ENCODE measurements at places on chromosomes 7 and 10.

DNA sequence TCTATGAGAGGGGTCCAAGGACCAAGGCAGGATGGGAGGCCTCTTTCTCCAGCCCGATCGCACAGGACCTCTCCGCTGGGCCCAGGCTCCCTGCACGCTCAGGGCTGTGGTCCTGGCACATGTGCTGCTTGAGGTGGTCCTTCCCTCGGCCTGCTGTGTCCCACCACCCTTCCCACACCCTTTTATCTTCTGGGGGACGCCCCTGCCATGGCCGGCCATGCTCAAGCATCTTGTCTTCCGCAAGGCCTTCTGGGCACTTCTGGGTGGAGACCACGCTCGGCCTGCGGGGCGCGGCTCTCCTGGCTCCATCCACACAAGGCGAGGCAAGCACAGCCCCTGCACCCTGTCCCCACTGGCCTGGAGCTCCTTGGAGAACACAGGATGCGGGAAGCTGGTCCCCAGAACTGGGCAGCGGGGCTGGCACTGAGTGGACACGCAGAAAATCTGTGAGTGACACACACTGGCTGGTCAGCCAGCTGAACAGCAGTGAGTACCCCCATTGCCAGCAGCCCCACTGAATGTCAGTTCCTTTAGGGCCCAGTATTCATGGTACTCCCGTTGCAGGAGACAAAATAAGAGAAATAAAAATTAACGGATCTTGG is 115.9 kb downstream of the TCERG1L start:
- DNase-seq, result no peak

DNA sequence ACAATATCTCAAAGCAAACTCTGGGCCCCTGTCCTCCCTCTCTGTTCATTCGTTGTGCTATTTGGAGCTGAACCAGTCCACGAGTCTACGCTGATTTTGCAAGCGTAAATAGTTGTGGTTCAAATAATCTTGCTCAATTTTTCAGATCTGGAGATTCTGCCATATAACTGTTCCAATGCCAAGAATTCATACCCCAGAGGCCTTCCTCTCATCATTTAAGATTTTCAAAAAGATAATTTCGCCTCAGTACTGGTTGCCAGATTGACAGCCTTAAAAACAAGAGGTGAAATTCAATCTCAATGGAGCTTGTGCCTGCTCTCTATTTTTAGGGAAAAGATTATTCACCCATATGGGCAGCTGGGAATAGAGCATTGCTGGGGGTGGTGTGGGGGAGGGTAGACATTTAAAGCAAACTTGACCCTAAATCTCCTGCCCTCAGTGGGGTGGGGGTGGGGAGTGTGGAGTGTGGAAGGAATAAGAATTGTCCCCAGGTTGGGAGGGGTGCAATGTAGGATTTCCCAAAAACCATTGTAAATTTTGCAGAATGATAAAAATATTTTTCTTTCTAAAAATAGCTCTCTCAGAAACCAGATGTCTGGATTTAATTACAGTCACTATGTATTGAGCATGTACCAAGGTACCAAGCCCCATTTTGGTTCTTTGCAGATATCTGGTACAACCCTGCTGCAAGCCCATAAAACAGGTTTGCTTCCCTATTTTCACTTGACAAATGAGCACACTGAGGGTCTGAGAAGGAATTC is 104.7 kb upstream of the EEPD1 start:
- DNase-seq, result no peak

DNA sequence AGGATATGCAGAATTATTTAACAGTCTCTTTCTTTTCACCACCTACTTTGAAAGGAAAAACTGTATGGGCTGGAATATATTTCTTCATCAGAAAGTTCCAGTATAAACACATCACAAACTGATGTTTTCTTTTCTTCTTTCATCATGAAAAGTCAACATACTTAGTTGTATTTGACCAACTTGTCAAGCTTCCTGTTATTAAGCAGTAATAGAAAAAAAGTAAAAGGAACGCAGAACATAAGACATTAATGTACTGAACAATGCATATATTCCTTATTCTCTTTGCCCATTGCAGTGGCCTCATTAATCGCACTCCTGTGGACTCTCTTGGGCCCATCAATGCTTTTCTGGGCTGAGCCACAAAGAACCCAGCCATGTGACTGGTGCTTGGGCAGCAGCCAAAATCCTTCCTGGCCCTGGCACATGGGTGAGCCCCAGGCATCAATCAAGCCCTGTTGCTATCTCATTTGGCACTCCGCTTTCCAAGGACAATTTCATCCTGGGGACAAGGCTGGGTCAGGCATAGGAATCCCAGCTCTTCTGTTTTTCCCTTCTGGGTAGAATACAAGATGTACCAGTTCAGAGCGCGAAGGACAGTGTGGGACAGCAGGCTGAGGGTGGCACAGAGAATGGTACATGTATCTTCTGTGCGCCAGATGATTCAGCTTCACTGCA is 42.3 kb downstream of the RHOBTB1 start:
- DNase-seq, result no peak

- no peak for DNase-seq
Observed at GRCh38 chr7:44324481-44325200, 753 bp downstream of the CAMK2B start.

- no peak for DNase-seq
Observed at GRCh38 chr7:14197280-14197679, 207.8 kb upstream of the ETV1 start.

- DNase-seq, result no peak
Observed at GRCh38 chr7:115127399-115128021, 205.6 kb downstream of the MDFIC start.

GRCh38 chr10:14304046-14304445 is 26.7 kb downstream of the FRMD4A start:
- no peak for DNase-seq

- no peak for DNase-seq
Observed at GRCh38 chr7:79598351-79598750, 144.9 kb upstream of the MAGI2 start.

GRCh38 chr7:129298268-129298893 is 73.6 kb downstream of the AHCYL2 start:
- DNase-seq, result no peak

- no peak for DNase-seq
Observed at GRCh38 chr10:2119316-2119715, 382.0 kb upstream of the ADARB2 start.

GRCh38 chr7:66575398-66575797 is 53.3 kb upstream of the KCTD7 start:
- no peak for DNase-seq

DNA sequence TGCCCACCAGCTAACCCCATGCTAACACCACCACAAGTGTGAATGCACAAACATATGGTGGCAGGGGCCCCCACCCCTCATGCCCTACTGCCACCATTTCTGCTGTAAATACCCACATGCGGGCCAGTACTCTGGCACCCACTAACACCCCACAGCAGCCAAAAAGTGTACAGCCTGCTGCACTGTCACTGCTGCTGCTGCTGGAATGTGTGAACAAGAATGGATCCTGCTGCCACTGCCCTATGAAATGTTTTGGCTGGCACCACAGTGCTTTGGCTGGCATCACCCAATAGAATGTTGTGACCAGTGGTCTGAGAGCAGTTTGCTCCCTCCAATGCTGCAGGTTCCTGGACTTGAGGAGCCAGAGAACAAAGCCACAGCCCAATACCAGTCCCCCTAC is 606.6 kb upstream of the SORCS1 start:
- no peak for DNase-seq

GRCh38 chr7:1952169-1952760 is 280.5 kb downstream of the MAD1L1 start:
- no peak for DNase-seq

DNA sequence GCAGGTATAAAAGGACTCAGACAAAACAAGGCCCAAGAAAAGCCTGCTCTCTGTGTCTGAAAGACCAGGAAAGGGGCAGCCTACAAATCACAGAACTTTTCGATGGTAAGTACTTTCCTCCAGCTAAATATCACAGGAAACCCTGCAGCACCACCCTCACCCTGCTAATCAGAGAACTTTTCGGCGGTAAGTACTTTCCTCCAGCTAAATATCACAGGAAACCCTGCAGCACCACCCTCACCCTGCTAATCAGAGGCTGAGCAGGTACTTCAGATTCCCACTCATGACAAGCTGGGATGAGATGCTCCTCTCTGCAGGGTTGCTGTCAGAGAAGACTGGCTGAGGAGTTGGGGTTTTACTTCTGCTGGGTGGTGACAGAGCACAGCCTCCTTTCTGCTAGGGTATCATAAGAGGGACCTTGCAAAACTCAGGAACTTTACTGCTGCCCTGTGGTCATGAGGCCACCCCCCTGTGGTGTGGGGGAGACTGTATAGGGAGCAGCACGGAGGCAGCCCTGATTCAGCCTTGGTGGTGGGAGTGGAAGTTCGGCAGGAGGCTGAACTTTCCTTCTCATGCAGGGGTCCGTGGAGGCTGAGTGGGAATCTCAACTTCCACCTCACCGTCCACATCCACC is 7.2 kb downstream of the WDR37 start:
- no peak for DNase-seq

GRCh38 chr10:106672517-106673175 is 491.9 kb downstream of the SORCS1 start:
- no peak for DNase-seq

DNA sequence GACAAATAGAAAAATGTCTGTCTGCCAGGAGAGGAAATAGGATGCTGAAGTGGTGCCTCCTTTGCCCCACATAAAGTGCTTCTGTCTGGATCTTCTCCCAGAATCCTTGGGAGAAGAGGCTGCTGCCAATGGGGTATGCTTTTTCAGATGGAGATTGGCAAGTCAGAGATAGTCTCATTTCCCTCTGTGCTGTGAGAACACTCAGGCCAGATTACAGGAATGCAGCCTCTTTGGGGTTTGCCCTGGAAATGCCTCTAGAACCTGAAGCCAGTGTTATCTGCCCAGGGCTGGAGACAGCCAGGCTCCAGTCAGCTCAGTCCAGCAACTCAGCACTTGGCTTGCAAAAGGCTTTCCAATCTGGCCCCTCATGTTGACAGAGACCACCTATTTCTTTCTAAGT is 119.1 kb upstream of the PHYHIPL start:
- DNase-seq, result no peak

DNA sequence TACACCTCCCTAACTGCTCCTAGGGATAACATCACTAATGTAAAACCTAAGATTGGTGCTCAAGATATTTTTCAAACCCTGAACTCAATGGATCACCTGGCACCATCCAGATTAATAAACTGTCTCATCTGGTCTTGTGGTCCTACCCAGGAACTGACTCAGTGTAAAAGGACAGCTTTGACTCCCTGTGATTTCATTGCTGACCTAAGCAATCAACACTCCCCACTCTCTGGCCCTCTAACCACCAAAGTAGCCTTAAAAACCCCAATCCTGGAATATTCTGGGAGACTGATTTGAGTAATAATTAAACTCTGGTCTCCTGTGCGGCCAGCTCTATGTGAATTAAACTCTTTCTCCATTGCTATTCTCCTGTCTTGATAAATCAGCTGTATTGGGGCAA is 6.2 kb upstream of the USP54 start:
- no peak for DNase-seq

- DNase-seq, result no peak
Observed at GRCh38 chr10:14456870-14457266, 126.1 kb upstream of the FRMD4A start.

- DNase-seq, result no peak
Observed at GRCh38 chr10:88458209-88458608, 124.9 kb downstream of the RNLS start.

DNA sequence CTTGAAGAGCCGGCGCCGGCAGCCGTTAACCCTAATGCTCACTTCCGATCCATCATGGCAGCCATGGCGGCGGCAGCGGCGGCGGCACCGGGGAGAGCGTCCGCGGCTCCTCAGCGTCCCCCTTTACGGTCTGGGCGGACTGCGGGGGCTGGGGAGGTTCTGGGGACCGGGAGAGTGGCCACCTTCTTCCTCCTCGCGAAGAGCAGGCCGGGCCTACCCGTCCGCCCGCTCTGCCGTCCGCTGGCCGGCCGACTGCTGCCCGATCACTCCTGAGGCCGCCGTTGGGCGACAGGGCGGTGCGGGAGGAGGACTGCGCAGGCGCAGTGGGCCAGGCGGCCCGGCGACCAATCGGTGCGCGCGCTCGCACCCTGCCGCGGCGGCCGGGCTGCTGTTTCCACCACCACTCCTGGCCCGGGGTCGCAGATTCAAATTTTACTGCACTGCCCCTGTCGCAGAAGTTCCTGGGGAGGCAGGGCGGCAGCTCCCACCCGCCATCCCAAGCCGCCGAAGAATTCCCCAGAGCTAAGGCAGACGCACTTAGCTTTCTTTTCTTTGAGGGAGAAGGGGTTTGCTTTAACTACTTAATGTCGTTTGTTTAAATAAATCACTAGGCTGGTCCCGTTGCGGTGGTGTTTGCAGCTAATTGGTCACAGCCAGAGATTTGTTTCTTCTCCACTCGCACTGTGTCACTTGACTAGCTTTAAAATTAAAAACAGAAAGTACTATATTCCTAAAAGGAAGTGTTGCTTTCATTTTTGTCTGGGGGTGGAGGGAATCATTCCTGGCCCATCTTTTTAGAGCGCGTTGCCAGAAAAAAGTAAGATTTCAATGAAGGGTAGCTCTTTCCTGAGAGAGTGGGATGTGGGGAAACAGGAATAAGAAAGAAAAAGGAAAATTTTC is at the start of gene KIF5B:
TSS of gene KIF5B (minus strand) at position 290 of the 900 bp plus-strand sequence. CDS start 452 bp downstream, outside the sequence.
- DNase-seq, result peak; percentile 74

DNA sequence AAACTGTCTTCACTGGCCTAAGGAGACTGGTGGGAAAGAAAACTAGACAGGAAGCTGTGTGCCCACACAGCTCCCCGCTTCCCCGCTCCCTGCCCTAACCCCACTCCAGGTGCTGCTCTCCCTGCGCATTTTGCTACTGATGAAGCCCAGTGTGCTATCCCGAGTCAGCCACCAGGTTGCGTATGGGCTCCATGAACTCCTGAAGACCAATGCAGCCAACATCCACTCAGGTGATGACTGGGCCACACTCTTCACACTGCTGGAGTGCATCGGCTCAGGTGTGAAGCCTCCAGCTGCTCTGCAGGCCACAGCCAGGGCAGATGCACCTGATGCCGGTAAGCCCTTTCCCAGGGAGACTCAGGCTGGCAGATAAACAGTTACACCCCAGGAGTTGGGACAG is 20.3 kb upstream of the NFKB2 start:
- DNase-seq, result no peak

DNA sequence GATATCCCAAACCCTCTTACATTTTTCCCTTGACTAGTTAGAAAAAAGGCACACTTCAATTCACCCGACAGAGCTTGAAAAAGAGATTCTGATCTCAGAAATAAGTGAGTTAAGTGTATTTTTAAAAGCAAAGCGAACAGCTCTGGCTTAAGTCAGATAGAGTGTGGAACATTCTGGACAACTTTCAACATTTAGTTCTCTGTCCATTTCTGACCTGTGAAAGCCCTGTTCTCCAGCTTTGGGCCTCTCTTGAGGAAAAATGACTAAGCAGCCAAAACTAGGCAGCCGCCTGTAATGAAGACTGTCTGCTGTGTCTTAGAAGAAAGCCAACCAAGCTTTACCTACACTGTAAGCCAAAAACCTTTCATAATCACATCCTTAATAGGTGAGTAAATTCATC is 50.5 kb downstream of the CDK6 start:
- no peak for DNase-seq

All from stimulated activated CD8-positive, alpha-beta memory T cell treated with anti-CD3 and anti-CD28 coated beads, Interleukin-7, amount 100 ng/mL, for 1 hour (primary cell).